ENCODE measurements at places on chromosomes 11 and 22.

- DNase-seq, result no peak
Observed at GRCh38 chr11:3710485-3711259, 39.5 kb upstream of the CHRNA10 start.

GRCh38 chr11:26187639-26188038 is 144.3 kb upstream of the ANO3 start:
- DNase-seq, result peak; percentile 53

DNA sequence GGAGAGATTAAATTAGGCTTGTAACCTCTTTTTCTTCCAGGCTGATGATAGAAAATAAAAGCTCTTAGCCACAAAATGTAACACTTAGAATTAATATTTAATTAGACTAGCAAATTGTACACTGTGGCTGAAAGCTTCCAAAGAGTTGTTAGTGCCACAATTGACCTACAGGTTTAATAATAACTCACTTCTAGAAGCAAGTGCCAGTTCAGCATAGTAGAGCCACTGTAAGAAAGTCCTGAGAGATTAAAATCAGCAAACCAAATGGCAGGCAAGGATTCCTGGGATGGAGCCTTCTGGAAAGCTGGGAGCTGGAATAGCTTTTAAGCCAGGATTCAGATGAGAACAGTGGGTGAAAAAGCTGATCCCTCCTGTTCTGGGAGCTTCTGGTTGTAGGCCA is 131.0 kb downstream of the ELP4 start:
- no peak for DNase-seq

DNA sequence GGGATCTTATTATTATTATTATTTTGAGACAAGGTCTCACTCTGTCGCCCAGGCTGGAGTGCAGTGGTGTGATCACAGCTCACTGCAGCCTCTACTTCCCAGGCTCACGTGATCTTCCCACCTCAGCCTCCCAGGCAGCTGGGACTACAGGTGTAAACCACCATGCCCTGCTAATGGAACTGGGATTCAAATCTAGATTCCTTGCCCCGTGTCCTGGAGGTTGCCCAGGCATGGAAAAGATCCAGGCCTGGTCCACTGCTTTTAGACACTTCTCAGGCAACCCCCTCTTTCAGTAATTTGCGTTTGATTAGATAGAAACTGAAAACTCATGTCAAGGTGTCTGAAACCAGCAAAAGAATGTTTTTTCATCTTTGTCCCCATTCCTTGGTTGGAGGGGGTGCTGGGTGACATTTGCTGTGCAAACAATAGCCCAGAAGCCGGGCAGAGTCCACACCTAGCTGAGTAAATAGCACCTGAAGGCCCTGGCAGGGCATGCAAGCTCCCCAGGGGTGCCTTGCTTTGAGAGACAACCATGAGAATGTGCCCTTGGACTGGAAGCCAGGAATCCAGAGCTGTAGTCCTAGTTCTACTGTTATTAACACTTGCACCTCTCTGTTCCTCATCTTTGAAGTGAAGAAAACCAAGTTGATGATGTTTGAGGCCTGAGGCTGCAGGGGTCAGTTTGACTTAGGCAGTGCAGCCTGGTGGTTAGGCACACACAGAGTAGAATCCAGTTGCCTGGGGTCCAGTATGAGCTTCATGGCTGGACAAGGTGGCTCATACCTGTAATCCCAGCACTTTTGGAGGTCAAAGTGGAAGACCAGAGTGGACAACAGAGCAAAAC is 19.1 kb upstream of the XBP1 start:
- no peak for DNase-seq

DNA sequence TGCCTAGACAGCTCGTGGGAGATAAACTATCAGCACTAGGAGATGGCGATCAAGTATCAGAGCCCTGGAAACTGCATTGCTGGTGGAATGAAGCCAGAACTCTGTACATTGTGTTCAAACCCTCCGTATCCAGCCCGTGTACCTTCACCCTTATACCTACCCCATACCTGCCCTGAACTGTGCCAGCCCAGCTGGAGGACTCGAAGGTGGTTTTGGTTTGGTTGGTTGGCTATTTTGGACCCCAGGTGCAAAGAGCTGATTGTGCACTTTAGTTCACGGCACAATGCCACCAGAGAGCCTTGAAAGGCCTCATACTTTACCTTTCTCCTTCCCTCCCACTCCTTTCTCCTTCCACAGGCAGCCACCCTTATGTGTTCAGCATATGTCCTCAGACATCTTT is 16.0 kb downstream of the FAM83F start:
- no peak for DNase-seq

DNA sequence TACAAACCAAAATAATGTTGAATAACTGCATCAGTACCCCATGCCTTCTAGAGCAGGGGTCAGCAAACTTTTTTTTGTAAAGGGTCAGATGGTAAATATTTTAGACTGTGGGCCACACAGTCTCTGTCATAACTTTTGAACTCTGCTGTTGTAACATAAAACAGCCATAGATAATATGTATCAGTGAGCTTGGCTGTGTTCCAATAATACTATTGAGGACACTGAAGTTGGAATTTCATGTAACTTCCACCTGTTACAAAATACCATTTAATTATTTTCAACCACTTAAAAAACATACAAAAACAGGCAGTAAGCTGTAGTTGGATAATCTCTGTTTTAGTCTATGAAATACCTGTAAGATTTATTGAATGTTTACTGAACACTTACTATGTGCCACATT is 55.2 kb downstream of the PICALM start:
- no peak for DNase-seq

DNA sequence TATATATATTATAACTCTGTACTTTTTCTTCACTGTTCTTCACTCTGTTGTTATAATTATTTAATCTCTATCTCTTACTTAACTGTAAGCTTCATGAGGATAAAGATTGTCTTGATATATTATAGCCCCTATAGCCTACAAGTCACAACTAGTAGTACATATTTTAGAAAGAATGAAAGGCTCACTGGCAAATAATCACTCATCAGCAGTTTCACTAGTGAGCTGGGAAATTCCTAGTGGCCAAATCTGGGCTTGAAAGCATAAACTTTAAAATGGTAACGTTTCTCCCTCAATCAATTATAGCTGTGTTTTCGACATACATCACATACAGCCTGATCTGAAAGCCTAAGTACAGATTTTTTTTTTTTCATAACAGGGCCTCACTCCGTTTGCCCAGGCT is 42.5 kb downstream of the CTSC start:
- no peak for DNase-seq

DNA sequence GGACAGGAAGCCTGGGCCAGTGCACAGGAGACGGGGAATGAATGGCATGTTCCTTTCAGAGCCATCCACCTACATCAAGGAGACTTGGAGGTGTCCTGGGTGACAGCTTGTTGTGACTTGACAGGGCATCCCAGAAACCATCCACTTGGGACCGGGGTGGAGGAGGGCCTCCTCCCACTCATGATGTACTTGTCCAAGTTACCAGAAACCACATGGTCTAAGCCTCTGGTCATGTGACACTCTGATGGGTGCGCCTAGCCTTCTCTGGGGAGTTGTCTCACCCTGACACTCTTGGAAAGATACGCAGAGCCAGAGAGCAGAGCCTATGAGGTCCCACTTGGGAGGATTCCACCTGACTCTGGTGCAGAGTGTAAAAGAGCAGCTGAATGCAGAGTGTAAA is 21.6 kb upstream of the FXYD6 start:
- no peak for DNase-seq

- no peak for DNase-seq
Observed at GRCh38 chr11:58609723-58610122, 12.7 kb upstream of the CNTF start.

DNA sequence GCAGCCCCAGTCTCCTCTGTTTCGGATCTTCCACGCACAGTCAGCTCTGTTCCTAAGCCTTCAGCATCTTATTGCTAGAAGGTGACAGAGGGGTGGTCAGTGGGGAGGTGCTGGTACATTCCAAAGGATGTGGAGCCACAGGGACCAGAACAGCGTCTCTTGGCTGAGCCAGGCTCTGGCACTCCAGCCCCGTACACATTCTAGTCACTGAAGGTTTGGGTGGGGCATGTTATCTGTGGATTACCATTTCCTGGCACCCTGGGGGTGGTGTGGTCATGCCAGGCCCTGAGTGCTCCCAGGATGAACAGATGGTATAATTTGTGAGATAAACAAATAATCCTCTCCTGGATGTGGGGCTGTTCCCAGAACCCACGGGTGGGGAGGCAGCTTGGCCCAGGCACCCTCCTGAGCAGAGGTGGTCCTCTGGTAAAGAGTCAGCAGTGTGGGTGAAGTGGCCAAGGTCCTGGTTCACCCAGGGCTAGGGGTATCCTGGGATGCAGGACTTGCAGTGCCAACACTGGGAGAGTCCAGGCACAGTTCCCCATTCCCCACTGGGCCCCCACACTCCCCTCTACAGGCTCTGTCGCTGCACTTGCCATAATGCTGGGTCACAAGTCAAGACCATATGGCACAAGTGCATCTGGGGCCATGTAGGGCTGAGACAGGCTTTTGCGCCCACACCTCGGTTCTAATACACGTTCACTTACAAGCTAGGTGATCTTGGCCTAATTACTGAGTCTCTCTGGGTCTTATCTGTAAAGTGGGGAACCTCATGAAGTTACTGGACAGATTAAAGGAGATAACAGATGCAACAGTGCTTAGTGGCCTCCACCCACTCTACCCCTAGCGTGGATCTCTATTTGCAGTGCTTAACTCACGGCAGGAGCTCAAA is 33.0 kb downstream of the DKK3 start:
- DNase-seq, result no peak

DNA sequence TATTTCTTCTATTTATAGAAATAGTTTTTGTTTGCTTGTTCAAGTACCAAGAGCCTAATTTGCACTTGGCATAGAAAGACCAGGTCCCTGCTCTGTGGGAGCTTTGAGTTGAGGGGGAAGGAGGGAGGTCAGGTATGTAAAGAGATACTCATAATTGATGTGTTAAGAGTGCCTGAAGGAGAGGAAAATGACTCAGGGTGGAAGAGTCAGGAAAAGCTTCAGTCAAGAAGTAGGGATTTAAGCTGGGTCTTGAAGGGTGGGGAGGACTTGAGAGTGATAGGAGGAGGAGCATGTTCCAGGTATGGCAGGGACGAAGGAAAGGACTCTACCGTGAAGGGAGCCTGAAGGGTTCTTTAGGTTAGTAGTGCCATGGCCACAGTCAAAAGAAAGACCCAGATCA is 9.0 kb downstream of the RBX1 start:
- no peak for DNase-seq

GRCh38 chr22:37497062-37497599 is 10.9 kb upstream of the MFNG start:
- DNase-seq, result peak; percentile 57

GRCh38 chr22:30941363-30941740 is 27.2 kb downstream of the MORC2 start:
- DNase-seq, result no peak

GRCh38 chr11:35321111-35321510 is 98.2 kb downstream of the SLC1A2 start:
- DNase-seq, result no peak

GRCh38 chr11:118476676-118477075 is 40.4 kb downstream of the KMT2A start:
- peak; percentile 65 for DNase-seq

- DNase-seq, result no peak
Observed at GRCh38 chr11:567011-567628, 6.3 kb downstream of the RASSF7 start.

- DNase-seq, result no peak
Observed at GRCh38 chr22:27851974-27852746, 50.6 kb upstream of the MN1 start.

DNA sequence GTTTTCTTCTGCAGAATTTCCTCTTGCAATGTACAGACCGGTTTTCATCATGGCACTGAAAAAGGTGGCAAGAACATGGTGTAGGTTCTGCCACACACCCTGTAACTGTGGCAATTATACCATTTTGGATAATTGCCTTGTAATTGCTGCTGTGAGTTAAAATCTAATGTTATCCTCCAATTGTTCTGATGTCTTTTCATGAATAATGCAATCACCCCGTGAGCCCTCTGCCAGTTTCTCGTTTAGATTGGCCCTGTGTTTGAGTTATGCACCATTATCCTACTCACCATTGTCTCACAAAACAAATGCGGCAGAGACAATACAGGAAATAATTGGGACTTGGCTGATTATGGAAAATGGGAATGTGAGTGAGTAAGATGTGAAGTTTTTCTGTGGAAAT is 61.8 kb upstream of the MTNR1B start:
- no peak for DNase-seq

- DNase-seq, result peak; percentile 51
Observed at GRCh38 chr11:30488304-30488998, 97.7 kb downstream of the MPPED2 start.

- DNase-seq, result no peak
Observed at GRCh38 chr22:48973694-48974041, 854.0 kb downstream of the BRD1 start.

DNA sequence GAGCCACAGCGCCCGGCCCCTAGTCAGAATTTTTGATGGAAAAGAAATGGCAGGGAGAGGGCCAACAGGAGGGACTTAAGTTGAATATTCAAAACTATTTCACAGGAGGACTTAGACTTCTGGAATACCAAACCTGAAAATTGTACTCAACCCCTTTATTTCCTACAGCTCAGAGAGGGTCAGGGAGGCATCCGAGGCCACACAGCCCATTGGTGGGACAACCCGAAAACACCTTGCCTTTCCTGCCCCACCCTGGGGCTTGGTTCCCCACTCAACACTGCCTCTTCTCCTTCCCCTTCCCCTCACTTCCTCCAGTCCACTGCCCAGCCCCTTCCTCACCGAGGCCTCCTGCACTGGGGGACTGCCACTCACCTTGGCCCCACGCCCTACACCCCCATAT is 1.4 kb downstream of the NAALADL1 start:
- no peak for DNase-seq

DNA sequence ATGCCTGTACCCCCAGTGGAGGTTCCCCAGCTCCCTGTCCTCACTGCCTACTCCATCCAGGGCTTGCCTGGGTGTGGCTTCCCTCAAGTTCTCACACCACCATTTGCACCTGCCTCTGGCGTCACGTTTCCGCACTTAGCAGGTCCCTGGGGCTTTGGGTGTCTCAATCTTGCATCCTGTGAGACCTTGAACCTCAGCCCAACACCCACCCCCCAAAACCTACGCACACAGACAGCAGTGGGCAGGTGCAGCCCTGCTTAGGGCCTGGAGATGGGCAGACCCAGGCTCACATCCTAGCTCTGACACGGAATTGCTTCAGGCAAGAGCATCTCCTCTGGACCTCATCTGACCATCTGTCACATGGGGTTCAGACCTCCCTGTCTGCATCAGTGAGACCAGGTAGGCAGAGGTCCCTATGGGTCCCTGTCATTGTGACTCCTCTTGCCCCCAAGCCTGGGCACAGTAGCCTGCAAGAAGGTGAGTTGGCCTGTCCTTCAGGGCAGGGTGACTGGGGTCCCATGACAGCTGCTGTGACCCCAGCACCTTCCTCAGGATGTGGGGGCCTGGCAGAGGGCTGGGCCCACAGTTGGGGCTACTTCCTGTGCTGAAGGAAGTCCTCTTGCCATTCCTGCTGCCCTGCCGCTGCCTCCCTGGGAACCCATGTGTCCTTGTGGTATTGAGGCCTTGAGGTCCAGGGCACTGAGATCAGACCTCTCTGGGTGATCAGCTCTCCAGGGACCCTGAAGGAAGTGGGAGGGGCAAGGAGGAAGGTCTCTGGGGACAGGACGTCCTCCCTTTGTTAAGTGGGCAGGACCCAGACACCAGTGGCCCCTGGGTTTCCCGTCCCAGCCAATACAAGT is 2.0 kb downstream of the SIPA1 start:
- DNase-seq, result no peak

GRCh38 chr22:23113067-23113846 is 28.5 kb downstream of the RSPH14 start:
- no peak for DNase-seq

- DNase-seq, result no peak
Observed at GRCh38 chr11:72851726-72852125, 37.5 kb downstream of the ATG16L2 start.
